NCI-H1436 treated with DMSO at 0.1 percent for 48 hours (cell line): ENCODE measurements at places on chromosomes 3 and 15.

DNA sequence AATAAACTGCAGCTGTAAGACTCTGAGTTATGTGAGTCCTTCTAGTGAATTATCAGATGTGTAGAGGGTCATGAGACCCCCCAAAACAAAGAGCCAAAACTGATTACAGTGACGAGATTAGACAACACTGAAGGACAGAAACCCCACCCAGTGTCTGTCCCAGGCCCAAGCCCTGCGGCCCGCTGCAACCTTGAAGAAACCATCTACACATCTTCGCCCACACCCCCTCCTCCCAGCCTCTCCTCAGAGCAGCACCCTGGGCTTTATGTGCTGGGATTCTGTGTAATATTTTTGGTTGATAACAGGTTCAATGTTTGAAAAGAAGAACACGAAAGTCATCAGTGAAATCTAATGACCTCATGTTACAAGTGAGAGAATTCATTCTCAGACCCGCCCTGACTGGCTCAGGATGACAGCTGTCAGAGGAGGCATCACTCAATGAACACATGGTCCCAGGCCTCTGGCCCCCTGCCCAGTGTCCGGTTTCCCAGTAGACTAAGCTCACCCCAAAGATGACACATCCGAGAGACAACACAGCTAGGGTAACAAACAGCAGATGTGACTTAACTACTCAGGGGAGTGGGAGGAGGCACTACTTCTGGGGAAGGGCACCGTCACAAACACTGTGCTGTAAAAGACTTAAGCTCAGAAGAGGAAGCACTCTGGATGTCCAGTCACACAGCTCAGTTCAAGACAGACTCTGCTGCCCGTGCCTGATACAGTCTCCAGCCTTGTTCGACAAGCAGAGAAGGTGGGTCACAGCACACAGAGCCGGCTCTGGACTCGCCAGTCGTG is 48.9 kb downstream of the NIPA2 start:
- no peak for DNase-seq

DNA sequence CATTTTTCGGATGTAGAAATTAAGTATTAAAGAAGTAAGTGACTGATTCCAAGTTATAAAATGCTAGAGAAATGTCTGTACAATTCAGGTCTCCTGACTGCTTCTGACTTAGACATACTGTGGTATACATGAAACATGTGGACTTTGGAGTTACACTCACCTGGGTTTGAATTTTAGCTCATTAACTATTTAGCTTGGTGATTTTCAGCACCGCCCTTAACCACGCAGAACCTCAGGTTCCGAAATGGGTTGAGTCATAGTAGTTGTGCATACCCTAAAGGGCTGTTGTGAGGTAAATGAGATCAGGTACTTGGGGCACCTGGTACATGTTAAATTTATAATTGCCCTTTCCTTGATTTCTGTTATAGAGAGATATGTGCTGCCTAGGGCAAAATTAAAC is 32.9 kb upstream of the UTS2B start:
- no peak for DNase-seq

DNA sequence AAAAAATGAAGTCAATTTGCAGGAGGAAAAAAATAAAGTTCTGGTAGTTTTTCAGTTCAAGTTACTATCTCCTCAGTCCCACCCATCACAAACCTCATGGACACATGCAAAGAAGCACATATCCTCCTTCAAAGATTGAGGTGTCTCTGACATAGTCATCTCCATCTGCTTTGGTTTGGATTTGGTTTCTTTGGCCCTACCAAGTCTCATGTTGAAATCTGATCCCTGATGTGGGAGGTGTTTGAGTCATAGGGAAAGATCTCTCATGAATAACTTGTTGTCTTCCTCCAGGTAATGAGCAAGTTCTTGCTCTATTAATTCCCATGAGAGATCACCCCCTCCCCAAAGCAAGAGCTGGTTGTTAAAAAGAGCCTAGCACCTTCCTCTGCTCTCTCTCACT is 446.8 kb downstream of the IGSF11 start:
- DNase-seq: no peak

DNA sequence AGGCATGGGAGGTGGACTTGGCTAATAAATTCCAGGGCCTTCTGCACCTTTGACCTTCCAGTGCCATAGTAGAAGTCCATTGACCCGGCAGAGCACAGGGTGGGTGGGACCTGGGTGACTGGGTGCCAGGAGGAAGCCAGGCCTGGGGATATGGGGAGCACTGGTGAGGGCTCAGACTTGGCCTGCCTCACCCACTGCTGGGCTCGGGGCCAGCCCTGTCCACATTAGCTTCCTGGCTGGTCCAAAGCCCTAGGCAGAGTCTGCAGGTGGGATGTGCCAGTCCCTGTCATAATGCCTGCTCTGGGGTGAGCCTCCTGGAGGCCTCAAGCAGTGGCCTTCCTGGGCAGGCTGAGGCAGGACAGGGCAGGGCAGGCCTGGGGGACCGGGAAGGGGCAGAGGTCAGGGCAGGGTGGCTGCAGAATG is 38.1 kb upstream of the CHRNB4 start:
- DNase-seq: no peak

DNA sequence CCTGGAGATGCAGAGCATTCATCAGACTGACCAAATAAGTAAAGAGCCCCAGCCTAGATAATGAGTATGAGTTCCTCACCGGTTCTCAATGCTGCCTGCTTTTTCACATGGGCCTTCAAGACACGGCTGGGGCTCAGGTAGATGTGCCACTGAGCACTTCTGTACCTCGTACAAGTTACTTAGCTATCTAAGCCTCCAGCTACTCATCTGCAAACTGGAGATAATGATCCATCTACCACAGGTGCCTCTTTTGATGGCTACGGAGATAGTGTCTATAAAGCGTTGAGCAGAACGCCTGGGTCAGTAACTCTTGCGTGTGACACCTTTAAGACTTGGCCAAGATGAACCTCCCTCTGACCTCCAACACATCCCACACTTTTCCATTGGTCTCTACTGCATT is 56.3 kb downstream of the CCR4 start:
- DNase-seq: no peak

DNA sequence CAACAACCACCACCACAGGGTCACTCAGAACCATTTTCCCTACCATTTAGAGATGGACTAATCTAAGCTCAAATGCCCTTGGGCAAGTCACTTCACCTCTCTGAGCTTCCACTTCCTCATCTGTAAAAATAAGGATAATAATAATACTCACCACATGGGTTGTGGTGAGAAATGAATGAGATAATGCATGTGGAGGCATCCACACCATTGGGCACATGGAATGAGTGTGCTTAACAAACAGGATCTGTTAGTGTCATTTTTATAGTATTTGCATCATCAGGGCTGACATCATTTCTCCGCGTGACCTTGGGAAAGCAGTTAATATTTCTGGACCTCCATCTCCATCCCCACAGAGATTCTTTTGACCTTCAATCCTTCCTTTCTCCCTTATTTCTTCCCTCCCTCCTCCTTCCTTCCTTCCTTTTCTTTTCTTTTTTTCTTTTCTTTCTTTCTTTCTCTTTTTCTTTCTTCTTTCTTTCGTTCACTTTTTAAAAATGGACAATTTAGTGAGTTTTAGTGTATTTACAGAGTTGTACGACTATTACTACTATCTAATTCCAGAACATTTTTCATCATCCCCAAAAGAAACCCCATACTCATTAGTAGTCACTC is 7.7 kb upstream of the RFT1 start:
- no peak for DNase-seq

- no peak for DNase-seq
Measured at GRCh38 chr3:34669490-34669889, 871.1 kb downstream of the PDCD6IP start.

- DNase-seq: no peak
Measured at GRCh38 chr15:68207176-68207935, 2.2 kb upstream of the CALML4 start.

DNA sequence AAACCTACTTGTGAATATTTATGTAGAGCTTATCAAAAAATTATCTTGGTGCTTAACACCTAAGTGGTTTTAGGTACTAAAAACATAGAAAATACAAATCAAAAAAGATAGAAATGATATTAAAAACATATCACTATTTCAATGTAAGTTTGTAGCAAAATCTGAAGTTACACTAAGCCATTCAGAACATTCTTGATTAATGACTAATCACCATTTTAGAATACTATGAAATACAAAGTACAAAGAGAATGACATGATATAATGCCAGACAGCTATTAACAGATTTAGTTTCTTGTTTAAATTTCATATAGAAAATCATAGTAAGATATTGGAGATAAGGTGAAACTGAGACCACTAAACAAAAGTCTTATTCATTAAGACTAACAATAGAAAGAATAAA is 169.7 kb upstream of the AGTR1 start:
- no peak for DNase-seq

DNA sequence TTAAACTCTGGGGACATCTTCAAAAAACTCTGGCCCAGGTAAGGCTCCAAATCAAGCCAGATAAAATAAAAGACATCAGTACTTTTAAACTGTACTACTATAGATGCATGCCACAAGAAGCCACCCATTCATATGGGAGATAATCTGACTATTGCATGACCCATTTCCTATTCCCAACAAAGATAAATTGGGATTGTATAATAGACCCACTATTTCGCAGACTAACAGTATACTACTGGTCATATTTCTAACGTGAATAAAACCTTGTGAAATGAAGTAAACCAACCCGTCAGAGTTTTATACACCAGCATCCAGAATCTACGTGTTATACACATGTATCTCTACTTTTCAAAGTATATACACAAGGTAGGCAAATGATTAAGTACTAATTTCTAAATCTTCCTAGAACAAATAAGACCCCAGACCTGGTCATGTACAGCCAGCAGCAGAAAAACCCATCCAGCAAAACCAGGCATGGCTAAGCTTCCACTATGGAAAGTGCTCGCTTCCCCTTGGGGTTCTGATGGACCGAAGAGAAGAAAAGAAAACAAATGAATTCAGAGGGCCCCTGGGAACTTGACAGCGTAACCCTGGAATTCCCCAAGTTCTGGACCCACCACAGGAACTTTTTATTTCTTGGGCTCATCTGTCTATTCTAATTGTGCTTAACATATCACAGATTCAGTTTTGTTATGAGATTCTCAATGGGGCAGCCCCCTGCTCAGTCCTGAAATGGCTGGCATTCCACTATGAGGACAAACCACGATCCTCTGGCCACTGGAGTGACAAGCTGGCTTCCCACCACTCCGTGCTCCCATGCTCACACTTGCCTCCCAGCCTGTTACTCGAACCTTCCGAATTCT is 69.1 kb downstream of the MB21D2 start:
- no peak for DNase-seq

DNA sequence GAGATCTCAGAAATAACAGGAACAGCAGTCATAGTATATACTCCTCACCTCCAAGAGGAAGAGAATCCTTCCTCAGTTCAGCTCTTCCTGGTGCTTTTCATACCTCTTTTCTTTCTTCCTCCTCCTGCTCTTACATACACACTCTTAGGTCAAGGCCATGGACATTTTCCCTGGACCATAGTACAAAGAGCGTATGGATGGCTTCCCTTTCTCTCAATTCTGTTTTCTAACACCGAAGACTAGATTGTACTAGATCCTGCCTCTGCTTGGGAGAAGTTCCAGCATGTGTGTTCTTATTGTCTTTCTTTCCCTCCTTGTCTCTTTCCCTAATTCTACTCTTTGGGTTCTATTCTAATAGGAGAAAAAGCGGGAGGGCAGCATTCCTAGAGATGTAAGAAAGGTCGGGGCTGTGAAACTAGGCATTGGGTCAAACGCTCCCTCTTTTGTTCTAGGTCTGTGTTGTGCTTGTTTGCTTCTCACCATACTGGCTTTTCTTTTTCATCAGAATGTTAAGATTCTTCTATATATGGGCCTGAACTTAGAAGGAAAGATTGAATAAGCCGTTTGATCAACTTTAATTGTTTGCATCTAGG is 77.4 kb downstream of the VPS8 start:
- DNase-seq: no peak

GRCh38 chr3:175535351-175535750 is 676.2 kb downstream of the NAALADL2 start:
- no peak for DNase-seq

DNA sequence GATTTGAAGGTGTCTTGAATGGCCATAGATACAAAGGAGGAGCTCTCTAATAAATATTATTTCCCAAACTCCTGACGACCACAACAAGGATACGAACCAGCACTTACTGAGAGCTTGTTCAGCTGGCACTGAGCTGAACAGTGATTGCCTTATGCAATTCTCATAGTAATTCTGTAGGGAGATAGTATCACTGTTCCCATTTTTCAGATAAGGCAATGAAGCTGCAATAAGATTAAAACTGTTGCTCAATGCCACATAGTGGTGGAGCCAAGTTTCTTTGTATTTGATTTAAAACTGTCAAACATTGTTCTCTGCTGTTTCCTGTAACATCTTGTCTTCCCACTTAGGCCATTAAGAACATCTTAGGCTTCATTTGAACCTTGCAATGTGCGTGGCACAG is 163.9 kb downstream of the RPLP1 start:
- no peak for DNase-seq
